Pancreas (tissue), 10 donors: ENCODE measurements at places on chromosomes 12 and 14. TPM values are rescaled to one million over a fixed set of nuclear protein-coding genes. Genes with fewer than 3 reads are reported as not detected.

GRCh38 chr14:39060818-39061437, 42.1 kb downstream of the SEC23A start:
- no peak overlapping the region for H3K27ac ChIP-seq
- H3K4me3 ChIP-seq, result no peak overlapping the region
- no peak for DNase-seq
- no peaks in the 10 kb centered on the region for H3K27me3 ChIP-seq
- peaks cover 40% of the 10 kb centered on the region for H3K36me3 ChIP-seq

SNRPF gene
- 4.8 TPM for total RNA-seq

- H3K4me1 ChIP-seq, result peaks cover 4% of the 10 kb centered on the region
- no peak overlapping the region for H3K4me3 ChIP-seq
- no peak for DNase-seq
- H3K27me3 ChIP-seq, result no peaks in the 10 kb centered on the region
- H3K36me3 ChIP-seq, result no peaks in the 10 kb centered on the region
Measured at GRCh38 chr12:53644133-53644532, 18.0 kb upstream of the ATF7 start.

DNA sequence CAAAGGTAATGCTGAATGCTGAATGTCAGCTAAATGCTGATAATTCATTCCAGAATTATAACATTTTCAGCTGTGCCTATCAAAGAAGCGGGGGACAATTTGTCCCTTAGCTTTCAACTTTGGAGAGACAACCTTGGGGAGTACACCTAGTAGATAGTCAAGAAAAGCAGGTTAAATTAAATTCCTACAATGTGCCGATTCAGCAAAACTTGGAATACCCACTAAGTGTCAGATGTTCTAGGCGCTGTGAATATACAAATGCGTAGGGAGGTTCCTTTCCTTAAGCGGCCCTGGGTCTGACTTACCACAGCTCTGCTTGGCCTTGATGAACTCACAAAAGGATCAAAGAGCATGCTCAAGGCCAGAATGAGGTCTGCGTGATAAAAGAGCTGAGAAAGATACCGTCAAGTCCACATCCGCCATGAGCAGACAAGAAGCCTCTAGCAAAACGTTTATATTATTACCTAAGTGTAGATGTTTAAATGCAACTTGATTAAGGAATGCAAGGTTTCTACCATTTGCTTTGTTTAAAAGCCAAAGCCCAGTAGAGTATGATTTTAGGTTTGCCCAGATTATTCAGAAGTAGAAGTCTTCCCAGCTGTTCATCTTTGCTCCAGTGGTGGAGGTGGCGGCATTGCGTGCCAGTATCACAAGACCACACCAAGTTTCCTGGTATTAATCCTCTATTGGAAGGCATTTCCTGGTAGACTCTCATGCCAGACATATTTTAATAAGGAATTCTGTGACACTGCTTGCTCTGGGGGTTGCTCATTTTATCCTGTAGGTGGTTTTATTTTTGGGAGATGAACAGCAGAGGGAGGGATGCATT, 368.6 kb downstream of the DPF3 start:
- no peaks in the 10 kb centered on the region for H3K36me3 ChIP-seq
- no peaks in the 10 kb centered on the region for H3K27me3 ChIP-seq
- H3K27ac ChIP-seq, result no peak overlapping the region
- H3K4me3 ChIP-seq, result no peak overlapping the region

DNA sequence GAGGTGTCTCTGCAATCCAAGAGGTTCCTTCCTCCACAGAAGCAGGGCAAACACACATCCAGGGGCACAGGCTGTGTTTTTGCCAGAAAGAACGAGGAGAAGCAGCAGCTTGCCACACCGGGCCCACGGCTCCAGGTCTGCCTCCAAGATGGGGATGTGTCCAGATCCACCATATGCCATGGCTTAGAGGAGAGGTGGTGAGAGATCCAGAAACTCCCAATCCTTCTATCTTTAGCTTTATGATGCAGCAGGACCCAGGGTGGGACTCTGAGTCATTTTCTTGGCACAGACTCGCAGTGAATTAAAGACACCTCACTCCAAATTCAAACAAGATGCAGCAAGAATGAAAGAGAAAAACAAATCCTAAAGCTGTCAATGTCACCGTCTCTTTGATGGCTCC, 481.4 kb upstream of the TMEM132C start:
- DNase-seq, result no peak
- no peaks in the 10 kb centered on the region for H3K4me1 ChIP-seq
- H3K27ac ChIP-seq, result no peak overlapping the region
- no peaks in the 10 kb centered on the region for H3K36me3 ChIP-seq
- H3K27me3 ChIP-seq, result peaks cover 17% of the 10 kb centered on the region

DNA sequence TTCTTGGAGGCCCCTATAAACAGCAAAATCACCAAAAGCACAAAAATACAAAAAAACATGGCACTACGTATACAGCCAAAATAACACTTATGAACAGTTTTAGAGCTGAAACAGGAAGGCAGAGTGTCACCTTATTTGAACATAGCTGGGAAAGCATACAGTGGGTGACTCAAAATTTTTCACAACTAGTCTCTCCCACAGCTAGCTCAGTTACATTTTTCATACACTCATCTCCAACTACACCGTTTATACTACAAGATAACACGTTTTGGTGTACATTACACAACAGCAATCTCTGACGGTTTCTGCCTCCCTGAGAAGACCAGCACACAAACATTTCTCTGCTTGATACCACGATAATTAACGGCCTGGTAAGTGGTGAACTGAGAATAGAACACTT, 2.9 kb downstream of the RAD52 start:
- peaks cover 6% of the 10 kb centered on the region for H3K4me1 ChIP-seq
- no peak for DNase-seq
- no peak overlapping the region for H3K27ac ChIP-seq
- H3K4me3 ChIP-seq, result no peak overlapping the region
- no peaks in the 10 kb centered on the region for H3K27me3 ChIP-seq

GRCh38 chr14:56224691-56225681, 106.8 kb downstream of the PELI2 start:
- peaks cover 32% of the 10 kb centered on the region for H3K4me1 ChIP-seq
- H3K27me3 ChIP-seq, result no peaks in the 10 kb centered on the region
- peak overlapping the region; percentile 42 for H3K27ac ChIP-seq
- H3K36me3 ChIP-seq, result no peaks in the 10 kb centered on the region
- no peak overlapping the region for H3K4me3 ChIP-seq

DNA sequence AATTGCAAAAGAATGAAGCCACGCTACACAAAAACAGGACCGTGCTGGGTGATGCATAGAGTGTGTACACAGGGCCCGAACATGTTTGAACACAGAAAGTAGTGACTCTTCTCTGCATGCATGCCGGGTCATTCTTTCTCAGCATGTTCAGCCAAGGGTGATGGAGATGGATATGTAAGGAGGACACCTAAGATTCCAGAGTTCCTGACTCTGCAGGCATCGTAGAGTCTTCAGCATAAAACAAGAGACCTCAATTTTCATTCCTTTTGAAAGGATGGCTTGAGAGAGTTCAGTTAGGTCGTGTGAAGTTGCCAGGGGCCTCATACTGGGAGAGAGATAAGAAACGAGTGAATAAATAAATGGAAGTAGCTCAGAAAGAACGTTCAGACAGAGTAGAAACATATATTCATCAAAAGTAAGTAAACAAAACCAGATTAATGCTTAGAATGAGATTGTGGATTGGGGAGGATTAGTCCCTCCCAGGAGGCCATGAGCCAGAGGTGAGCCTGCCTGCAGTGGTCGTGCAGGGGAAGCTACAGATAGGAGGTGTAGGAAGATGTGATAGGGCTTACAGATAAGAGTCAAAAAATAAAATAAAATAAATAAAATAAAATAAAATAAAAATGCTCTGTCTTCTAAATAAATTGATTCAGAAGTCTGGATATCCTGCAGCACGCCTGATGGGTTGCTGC, 27.6 kb upstream of the SEL1L start:
- H3K4me3 ChIP-seq, result no peak overlapping the region
- no peak for DNase-seq
- no peak overlapping the region for H3K27ac ChIP-seq
- H3K36me3 ChIP-seq, result no peaks in the 10 kb centered on the region
- H3K4me1 ChIP-seq, result no peaks in the 10 kb centered on the region

DNA sequence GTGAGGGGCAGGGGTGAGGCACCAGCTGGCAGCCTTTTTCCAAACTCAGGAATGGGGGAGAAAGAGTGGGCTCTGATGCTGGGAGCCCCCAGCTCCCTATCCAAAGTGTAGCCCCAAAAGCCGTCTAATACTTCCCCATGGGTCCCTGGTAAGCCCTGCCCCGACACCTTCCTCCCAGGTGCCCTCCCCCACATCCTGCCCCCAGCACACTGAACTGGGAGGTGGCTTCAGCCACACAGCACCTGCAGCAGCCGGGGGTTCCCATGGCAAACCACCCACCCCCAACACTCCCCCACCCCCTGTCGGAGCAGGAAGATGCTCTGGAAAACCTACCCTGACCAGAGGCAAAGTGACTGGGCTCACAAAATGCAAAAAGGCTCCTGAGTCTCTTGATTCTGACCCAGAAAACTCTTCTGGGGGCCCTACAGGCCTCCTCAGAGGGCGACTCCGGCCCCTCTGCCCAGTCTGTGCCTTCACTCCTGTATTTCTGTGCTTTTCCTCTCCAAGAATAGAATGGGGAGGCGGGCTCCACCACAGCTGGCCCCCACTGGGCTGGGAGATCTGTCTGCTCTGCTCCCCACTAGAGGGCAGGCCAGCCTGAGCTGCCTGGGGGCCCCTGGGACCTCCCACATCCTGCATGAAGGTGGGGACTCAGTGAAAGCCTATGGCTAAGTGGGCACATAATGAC, 81.6 kb downstream of the ITPK1 start:
- no peak overlapping the region for H3K4me3 ChIP-seq
- H3K36me3 ChIP-seq, result no peaks in the 10 kb centered on the region
- H3K4me1 ChIP-seq, result peaks cover 8% of the 10 kb centered on the region
- no peak overlapping the region for H3K27ac ChIP-seq
- DNase-seq, result no peak

GRCh38 chr12:131281016-131281415, 327.3 kb downstream of the ADGRD1 start:
- no peak for DNase-seq
- no peaks in the 10 kb centered on the region for H3K36me3 ChIP-seq
- no peaks in the 10 kb centered on the region for H3K27me3 ChIP-seq
- no peak overlapping the region for H3K4me3 ChIP-seq

GRCh38 chr14:60294411-60295069, 45.5 kb downstream of the PPM1A start:
- DNase-seq, result no peak
- H3K4me3 ChIP-seq, result no peak overlapping the region
